ENCODE measurements at places on chromosomes 2 and 18. TPM values are rescaled to one million over a fixed set of nuclear protein-coding genes. Genes with fewer than 3 reads are reported as not detected.

The ZNF892 gene
- 13.2 TPM for total RNA-seq

The MYO7B gene
- 1.8 TPM for total RNA-seq

The PER2 gene
- total RNA-seq = 9.1 TPM

The UGT1A1 gene
- total RNA-seq = not detected

The OXER1 gene
- 1.1 TPM for total RNA-seq

The TTR gene
- 7,204 TPM for total RNA-seq

The CTNNA2 gene
- 42.4 TPM for total RNA-seq

The SLC66A3 gene
- 18.0 TPM for total RNA-seq

The KCNK3 gene
- total RNA-seq = 6.2 TPM

The PTPRM gene
- 160 TPM for total RNA-seq
